GM12865 (cell line): ENCODE measurements at places on chromosomes 1 and 21.

DNA sequence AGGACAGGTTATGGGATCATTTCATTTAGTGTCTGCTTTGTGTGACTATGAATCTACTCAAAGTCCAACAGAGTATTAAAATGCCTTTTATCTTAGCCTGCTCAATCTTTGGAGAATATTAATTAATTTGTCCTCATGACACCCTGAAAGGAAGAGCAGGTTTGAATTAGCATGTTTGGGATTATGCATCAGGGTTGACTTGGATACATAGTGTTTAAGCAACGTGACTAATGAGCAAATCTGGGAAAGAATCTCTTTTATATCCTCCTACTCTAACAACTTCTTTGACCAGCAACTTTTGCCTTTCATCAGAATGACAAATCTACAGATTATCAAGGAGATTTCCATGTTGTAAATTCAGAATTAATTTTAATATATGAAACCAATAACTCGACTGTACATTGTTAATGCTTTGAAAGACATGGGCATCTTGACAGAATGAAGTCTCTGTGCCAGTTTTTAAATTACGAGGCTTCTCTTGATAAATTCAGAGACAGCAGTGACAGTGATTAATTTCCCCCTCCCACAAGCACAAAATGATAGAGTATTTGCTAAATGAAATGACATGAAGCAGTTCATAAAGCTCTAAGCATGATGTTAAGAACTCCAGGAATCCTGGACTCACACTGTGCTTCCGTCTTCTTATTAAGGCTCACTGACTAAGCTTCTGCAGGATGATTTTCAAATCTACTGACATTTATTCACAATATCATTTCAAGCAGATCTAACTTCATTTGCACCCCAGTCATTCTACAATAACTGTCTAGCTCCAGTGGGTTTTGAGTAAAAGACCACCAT is 156.5 kb downstream of the PCNX2 start:
- DNase-seq, result no peak

GRCh38 chr1:154578058-154578418 is 10.5 kb downstream of the CHRNB2 start:
- DNase-seq, result no peak

GRCh38 chr1:32285658-32286057 is 6.2 kb upstream of the HDAC1 start:
- DNase-seq, result no peak

DNA sequence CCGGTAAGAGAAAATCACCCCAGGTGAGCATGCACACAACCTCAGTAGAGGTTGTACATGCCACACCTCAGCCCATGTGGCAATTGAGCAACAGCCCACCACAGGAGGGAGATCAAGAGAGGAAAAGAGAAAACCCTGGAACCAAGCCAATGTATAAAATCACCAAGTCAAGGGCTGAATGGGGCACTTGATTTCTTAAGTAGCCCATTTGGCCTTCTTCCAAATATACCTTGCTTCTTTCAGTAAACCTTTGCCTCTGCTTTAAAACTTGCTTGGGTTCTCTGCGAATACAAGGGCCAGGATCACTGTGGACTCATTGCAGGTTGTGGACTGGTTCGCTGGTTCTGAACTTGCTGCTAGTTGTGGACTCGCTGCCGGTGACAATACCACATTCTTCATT is 1814.0 kb downstream of the PLA2G4A start:
- DNase-seq, result no peak

GRCh38 chr1:55275151-55275748 is 60.1 kb upstream of the USP24 start:
- no peak for DNase-seq

- no peak for DNase-seq
These were observed 23.8 kb downstream of the PMVK start for GRCh38 chr1:154912755-154913154.
